ENCODE measurements at places on chromosomes 2 and 18.

- DNase-seq, result peak; percentile 54
Observed at GRCh38 chr2:14866736-14867352, 234.3 kb downstream of the LRATD1 start.

DNA sequence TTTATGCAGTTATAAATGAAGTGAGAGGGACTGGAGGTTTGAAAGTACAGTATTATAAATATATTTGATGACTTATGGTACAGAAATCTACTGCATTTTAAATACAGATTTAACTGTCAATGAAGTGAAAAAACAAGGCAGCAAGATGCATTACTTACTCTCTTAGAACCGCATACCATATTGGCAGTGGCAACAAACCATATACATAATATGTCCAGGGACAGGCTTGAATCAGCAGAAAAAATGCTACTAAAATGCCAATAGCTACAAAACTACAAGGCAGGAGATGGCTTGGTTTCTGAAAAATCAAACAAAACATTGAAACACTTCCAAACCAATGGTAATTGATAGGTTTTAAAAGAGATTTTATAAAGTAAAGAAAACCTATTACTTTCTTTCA, 77.2 kb downstream of the PIGN start:
- DNase-seq, result no peak

DNA sequence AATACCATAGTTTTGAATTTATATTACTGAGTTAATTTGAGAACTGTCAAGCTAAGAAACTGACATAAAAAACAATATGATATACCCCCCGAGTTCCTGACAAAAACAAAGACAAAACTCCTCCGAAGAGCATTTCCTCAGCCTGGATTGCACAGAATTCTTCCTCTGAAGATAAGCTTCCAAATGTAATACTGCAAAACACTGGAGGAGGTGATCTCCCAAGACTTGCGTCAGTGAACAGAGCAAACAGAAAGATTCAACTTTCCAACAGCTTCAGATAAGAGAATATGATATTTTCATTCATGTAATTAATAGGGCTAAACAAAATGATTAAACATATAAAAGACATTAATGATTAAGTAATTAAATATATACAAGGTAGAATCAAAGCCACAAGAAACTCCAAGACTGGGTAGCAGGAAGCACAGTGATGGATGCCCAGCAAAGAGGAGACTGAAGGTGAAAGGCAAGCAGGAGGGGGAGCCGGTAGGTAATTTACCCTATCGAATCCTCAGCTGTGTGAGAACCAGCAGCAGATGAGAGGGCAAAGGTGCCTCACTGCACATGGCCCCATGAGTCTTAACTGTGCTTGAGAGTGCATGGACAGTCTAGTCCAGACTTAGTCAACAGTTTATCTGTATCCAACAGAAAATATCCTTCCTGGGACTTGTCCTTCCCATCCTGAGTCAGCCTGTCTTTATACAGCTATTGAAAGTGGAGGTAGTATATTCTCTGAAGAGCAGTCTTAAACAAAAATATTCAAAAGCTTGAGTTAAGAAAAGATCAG, 18.3 kb upstream of the SERPINB3 start:
- DNase-seq, result no peak

DNA sequence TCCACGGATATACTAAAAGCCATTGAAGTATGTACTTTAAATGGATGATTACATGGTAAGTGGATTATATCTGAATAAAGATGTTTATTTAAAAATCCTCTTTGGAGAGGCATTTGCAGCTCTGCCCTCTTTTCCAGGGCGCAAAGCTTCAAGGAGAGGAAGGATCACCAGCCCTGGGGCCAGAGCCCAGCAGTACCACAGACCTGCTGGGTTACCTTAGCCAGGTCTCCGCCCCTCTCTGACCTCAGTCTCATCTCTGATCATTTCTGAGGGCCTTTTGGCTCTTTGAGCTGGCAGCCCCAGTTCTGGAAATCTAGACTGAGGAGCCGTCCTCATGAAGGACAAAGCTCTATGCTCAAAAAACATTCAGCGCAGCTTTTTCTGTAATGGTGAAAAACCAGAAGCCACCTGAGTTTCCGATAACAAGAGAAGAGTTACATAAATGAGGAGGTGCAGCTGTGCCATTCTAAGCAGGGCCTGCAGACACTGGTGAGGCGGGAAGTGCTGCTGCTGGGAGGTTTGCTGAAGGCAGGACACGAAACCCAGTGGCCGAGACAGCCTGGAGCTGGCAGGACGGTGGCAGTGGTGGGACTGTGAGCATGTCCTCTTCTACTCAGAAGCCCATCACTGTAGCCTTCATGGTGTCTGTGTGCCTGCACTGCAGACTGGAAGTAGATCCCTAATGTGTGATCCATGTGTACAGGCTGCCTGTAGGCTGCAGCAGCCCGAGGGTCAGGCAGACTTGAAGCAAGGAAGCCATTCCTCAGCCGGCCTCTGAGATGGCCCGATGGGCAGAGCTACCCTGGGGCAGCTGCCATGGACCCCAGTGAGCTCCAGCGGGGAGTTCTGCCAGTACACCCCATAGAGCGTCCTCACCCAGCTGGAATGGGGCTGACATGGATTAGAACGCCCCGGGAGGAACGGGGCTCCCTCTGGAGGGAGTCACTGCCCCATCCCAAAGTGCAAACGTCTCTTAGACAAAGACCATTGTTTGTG, 27.7 kb downstream of the ADRA2B start:
- no peak for DNase-seq

- no peak for DNase-seq
Observed at GRCh38 chr2:53217250-53217649, 550.4 kb upstream of the CHAC2 start.

DNA sequence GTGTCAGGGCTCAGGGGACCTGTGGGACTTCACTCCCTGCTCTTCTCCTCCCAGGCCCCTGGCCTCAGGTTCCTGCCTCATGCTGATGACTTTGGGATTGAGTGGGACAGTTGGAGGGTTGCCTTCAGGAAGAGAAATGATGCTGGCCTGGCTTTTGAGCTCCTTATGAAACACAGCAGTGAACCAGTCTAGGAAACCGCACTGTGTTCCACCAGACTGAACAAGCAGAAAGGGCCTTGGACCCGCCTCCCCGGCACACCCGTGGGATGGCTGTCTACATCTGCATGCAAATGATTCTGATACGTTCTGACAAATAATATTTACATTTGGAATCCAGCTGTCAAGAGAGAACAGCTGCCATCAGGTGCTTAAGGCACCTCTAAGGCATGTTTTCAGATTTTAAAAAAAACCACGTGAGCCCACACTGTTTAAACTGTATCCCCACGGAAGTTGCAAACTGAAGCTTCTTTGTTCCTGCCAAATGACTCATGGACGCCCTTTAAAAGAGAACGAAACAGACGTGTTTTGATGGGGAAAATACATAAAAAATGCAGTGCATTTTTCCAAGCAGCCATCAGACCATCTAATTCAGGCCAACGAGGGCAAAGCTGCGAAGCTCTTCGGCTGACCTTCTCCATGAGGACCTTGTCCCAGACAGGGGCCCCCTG, 27.6 kb upstream of the ASAP2 start:
- DNase-seq, result peak; percentile 74

DNA sequence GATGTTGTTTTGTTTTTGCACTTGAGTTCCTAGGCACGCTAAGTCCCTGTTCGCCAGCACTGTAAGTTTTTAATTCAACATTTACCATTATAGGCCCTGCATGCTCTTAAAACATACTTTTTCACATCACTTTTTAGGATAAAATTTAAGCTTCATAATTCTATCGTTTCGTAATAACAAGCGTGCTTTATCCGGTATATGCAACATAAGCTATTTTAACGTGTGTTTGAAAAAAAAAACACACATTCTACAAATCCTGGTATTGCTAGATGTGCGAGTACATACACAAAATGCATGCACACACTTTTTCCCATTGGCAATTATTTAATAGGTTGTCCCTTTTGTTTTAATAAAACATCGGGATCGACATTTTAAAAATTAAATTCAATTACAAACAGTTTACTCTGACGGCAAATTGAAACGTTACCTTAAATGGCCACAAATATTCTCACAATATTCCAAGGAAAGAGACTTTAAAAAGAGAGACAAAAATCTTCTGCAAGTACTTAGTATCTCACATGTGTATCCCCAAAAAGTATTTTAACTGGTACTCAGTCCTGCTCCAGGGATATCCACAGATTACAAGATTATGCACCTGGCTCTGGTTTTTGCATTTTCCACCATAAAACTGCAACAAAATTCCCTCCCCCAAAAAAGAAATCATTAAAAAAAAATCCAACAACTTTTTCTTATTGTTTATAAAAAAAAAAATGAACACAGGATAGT, 1.0 kb upstream of the TCF4 start:
- DNase-seq, result peak; percentile 14

DNA sequence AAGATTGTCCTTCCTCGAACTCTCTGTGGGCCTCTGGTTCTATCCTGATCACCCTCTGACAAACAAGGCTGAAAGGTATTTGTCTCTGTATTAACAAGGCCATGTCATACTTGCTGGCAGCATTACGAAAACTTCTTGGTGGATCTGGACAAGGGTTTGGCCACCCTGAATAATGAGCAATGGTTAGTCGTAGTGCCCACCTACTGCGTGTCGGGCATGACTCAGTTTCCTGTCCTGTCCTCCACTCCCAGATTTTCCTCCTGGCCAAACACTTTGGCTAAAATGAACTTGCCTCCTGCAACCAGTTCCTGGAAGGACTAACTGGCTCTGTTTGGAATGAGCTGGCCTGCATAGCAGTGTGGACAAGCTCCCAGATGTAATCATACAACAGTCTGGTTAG, 198.5 kb upstream of the SMIM21 start:
- DNase-seq, result no peak

DNA sequence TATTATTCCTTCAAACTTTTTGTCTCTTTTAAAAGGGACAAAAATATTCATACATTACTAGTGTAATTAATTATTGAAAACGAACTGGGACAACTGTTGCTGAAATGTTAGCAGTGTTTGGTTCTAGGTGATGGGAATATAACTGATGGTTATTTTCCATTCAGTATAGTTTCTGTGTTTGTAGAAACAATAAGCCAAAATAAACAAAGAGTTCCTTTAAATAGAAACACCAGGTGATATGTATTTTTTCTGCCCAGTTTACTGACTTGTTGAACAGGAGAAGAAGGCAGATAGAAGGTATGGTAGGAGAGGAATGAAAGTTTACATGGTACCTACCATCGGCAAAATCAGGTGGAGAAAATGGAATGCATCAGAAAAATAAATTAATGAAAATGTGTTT, 74.2 kb downstream of the LYPD6B start:
- DNase-seq, result no peak

DNA sequence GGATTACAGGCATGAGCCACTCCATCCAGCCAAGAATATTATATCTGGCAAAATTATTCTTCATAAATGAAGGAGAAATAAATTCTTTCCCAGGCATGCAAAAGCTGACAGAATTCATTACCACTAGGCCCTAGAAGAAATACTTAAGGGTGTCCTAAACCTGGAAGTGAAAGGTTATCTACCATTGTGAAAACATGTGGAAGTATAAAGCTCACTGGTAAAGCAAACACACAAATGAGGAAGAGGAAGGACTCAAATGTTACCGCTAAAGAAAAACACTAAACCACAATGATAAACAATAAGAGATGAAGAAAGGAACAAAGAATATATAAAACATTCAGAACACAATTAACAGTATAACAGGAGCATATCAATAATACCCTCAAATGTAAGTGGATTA, 171.8 kb downstream of the CAMKMT start:
- DNase-seq, result no peak

- DNase-seq, result no peak
Observed at GRCh38 chr18:56473400-56474024, 164.9 kb downstream of the TXNL1 start.

DNA sequence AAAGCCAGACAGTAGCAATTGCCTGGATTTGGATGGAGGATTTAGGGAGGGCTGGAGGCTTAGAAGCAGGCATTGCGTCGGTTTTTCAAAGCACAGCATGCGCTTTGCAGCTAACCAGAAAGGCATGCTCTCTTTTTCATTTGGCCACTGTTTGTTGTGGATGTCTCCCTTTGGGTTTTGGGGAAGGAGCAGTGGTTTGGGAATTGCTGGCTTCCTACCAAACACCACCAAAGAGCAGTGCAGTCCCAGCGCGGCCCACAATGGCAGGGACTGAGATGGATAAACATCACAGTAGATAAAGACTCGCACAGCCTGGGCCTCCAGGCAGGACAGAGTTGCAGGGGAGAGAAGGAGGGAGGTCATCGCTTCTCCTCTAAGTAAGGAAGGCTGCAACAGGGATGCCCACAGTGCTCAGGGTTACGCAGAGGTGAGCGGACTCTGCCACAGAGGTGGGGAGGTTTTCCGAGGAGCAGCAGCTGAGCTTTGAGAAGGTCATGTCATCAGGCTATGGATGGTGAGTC, 148.5 kb downstream of the MYT1L start:
- DNase-seq, result no peak

DNA sequence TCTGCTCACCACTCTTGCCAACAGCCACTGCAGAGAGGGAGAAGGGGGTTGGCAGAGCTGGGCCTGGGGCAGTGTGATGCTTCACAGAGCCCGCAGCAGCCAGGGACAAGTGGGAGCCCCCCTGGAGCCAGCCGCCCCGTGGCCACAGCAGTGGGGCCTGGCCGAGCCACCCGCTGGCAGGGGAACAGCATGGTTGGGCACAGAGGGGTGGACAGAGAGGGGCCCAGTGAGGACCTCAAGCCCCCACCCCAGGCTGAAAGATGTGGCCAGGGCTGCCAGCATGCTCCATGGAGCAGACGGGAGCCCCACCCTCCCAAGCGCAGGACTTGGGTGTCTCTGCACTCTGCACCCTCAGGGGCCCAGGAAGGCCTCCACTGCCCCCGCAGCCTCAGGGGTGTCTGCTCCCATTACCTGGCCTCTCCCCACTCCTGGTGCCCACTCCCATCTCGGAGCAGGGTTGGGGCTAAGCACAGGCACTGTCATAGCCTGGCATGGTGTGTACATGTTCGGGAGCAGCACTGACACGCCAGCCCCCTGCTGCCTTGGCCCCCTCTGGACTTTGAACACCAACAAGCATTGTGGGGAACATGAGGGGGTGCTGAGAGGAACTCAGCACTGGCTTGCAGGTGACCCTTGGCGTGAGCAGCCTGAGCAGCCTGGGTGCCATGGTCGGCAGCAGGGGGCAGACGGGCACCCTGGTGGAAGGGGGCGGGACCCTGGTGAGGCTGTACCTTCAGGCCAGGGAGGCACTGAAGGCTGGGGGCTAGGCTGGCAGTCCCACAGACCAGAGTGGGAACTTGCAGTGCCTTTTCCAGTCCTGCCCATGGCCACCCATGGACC, 279.6 kb upstream of the CYP26B1 start:
- DNase-seq, result no peak

Measured in NCI-H2081 (cell line).